ENCODE measurements at places on chromosomes 6 and 20. TPM values are rescaled to one million over a fixed set of nuclear protein-coding genes. Genes with fewer than 3 reads are reported as not detected.

The AIG1 gene
- 55.1 TPM for total RNA-seq

The FNDC1 gene
- total RNA-seq = 0.08 TPM

The HDGFL1 gene
- total RNA-seq = not detected

The ANKRD66 gene
- not detected for total RNA-seq

The CNR1 gene
- not detected for total RNA-seq

The ERVFRD-1 gene
- not detected for total RNA-seq

The TNXB gene
- total RNA-seq = 0.23 TPM

The COL12A1 gene
- 205 TPM for total RNA-seq

The TINAG gene
- not detected for total RNA-seq

The ZSCAN23 gene
- total RNA-seq = 0.87 TPM

The C6orf141 gene
- 21.5 TPM for total RNA-seq

The PROKR2 gene
- not detected for total RNA-seq

The SLC44A4 gene
- total RNA-seq = not detected

The SLC22A2 gene
- not detected for total RNA-seq

The RNF217 gene
- 8.7 TPM for total RNA-seq

The CYP39A1 gene
- total RNA-seq = 1.8 TPM

The TGM2 gene
- 31.0 TPM for total RNA-seq

The VGLL2 gene
- total RNA-seq = not detected

The C6orf52 gene
- total RNA-seq = 3.1 TPM

The DCBLD1 gene
- 29.3 TPM for total RNA-seq

The WASF1 gene
- total RNA-seq = 24.6 TPM

The TBC1D32 gene
- total RNA-seq = 4.1 TPM

The CST5 gene
- not detected for total RNA-seq

The ADGB gene
- total RNA-seq = not detected

The C6orf15 gene
- total RNA-seq = 0.16 TPM

The IMPG1 gene
- not detected for total RNA-seq

The MEI4 gene
- not detected for total RNA-seq

The ZSCAN16 gene
- total RNA-seq = 0.30 TPM

The EYA4 gene
- not detected for total RNA-seq

The GCM1 gene
- total RNA-seq = not detected

The HMGA1 gene
- 425 TPM for total RNA-seq

The KCNK16 gene
- not detected for total RNA-seq

The CFAP206 gene
- not detected for total RNA-seq

The RBPJL gene
- total RNA-seq = not detected

The PAX1 gene
- not detected for total RNA-seq

The GTF2H4 gene
- total RNA-seq = 8.5 TPM

The LY6G6D gene
- total RNA-seq = not detected

The SLC22A1 gene
- total RNA-seq = not detected

The EDEM2 gene
- total RNA-seq = 22.2 TPM

The LPIN3 gene
- 9.3 TPM for total RNA-seq

The GPR63 gene
- total RNA-seq = 1.7 TPM

The MLN gene
- total RNA-seq = not detected

The FKBP1C gene
- 0.39 TPM for total RNA-seq

The SIRPG gene
- not detected for total RNA-seq

The SLC16A10 gene
- total RNA-seq = not detected

The RAET1L gene
- total RNA-seq = 1.1 TPM

The BTN2A1 gene
- 4.7 TPM for total RNA-seq

The LBP gene
- total RNA-seq = not detected

The MCCD1 gene
- not detected for total RNA-seq

The HLA-DQA2 gene
- not detected for total RNA-seq

The KCNQ5 gene
- 1.9 TPM for total RNA-seq

The MAPK13 gene
- 45.2 TPM for total RNA-seq

The PAK5 gene
- not detected for total RNA-seq

Measured in hair follicular keratinocyte (primary cell).